Activated CD4-positive, alpha-beta T cell treated with anti-CD3 and anti-CD28 coated beads for 48 hours (primary cell): ENCODE measurements at places on chromosomes 5 and 9.

DNA sequence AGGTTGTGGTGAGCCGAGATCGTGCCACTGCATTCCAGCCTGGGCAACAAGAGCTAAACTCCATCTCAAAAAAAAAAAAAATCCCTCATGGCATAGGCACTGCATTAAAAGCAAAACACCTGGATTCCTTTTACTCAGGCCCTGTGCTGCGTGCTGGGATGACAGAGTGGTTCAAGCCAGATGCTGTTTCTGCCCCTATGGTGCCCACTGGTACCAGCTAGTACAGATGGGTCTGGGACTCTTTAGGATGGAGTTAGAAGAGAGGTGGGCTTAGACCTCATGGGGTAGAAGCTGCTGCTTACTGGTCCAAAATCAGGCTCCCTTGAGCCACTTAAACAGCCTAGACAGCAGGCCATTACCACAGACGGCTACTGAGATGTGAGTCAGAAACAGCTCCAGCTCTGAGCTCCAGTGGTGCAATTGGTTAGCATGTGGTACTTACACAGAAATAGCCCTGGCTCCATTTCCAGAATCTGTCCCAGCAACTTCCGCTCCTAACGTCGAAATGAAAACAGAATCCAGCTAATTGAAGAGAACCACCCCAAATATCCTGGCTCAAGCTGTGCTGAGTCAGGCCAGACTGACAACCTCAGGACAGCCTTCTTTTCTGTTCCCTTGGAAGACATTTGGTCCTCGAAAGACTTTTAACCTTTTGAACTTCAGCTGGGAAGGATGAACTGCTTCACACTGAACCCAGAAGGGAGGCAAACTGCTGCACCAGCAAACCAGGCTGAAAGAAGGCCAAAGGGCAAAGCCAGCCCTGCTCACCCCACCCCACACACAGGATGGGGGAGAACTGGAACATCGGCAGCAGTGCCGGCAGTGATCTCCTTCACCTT is 15.5 kb downstream of the C5orf15 start:
- no peak for DNase-seq

- DNase-seq, result no peak
These were observed 89.7 kb upstream of the PARP8 start for GRCh38 chr5:50576686-50577256.

- no peak for DNase-seq
These were observed at the start of gene SLC24A2 for GRCh38 chr9:19788614-19789271. SLC24A2 (minus strand) TSS chr9:19789037.

GRCh38 chr5:75510836-75511434 is 494 bp downstream of the CERT1 start:
- DNase-seq, result peak; percentile 57
